T-helper 17 cell (primary cell): ENCODE measurements at places on chromosomes 12 and 14. TPM values are rescaled to one million over a fixed set of nuclear protein-coding genes. Genes with fewer than 3 reads are reported as not detected.
A peak's percentile ranks its signal among the peaks of the same experiment; 100 is the strongest.

ACSM4 gene
- total RNA-seq, result not detected

GRCh38 chr12:3316776-3317480, 174.1 kb upstream of the PRMT8 start:
- no peak for DNase-seq

DNA sequence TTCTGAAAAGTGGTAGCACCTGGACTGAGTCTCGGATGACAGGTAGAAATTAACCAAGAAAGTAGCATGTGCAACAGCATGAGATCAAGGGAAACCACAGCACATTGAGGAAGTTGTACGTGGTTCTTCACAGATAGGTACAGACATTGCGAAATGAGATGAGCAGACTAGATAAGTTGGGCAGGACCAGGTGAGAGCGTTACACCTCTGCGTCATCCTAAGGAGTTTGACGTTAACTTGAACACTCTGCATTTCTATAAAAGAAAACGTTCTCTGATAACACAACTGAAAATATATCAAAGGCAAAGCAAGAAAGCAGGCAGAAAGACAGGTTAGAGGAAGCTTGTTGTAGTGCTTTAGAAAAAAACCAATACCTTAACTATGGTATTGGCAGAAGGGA, 98.5 kb upstream of the RASSF8 start:
- DNase-seq, result no peak

DNA sequence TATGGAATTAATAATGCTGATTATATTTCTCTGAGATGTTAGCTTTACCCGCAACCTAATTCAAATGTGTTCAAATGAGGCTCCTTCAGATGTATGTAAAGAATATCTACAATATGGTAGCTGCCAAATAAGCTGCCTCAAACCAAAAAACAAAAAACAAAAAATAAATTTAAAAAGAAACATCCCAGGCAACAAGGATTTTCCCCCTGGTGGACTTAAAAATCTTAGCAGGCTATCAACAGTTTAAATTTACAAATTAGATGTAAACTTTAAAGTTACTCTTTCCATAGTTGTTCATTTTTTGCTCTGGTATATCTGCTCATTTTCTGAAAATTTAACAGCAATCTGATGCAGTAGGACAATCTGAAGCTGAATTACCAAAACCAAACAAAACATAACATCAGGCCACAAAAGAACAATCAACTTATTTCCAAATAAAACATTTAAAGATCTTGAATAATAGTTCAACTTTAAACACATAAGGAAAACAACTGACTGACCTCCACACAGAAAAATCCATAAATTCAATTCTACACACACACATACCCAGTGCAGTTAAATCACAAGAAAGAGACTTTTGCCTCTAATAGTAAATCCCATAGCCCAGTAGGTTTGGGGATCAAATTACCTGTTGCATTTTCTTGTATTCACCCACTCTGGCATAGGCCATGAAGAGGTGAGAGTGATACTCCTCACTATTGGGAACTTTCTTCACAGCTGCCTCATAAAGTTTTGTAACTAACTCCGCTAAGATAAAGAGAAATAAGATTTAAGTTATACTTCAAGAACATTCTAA, 21.3 kb downstream of the NAA25 start:
- DNase-seq, result no peak

DNA sequence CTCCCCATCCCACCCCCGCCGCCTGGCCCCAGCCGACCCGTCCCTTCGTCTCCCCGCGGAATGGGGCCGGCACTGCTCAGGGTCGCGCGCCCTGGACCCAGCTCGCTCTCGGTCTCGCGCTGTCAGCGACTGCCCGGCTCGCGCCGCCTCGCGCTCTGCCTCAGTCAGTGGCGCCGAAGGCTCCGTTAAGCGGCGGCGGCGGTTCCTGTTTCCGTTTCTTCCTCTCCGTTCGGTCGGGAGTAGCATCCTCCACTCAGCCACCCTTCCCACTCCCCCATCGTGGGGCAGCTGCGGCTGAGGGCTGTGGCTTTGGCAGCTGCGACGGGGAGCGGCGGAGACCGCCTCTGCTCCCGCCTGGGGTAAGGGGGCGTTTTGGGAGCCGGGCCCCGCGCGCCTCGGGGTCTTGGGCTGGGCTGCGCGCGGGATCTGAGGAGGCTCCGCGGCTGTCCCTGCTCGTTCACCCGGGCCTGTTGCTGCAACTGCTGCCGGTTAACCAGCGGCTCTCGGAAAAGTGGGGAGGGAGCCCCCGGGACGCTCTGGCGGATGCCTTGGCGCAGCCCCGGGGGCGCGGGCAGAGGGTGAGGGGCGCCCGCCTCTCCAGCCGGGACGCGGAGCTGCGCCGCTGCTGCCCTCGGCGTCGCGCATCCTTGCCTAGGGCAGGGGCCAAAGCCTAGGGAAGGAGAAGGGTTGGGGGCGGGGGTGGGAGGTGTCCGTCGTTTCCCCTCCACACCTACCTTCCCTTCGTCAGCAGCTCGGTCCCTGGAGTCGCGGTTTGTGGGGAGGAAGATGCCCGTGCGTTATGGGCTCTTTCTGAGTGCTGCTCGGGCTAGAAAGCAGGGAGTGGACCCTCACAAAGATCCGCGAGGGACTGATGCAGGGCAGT, 567 bp downstream of the FUT8 start:
- DNase-seq, result no peak

DNA sequence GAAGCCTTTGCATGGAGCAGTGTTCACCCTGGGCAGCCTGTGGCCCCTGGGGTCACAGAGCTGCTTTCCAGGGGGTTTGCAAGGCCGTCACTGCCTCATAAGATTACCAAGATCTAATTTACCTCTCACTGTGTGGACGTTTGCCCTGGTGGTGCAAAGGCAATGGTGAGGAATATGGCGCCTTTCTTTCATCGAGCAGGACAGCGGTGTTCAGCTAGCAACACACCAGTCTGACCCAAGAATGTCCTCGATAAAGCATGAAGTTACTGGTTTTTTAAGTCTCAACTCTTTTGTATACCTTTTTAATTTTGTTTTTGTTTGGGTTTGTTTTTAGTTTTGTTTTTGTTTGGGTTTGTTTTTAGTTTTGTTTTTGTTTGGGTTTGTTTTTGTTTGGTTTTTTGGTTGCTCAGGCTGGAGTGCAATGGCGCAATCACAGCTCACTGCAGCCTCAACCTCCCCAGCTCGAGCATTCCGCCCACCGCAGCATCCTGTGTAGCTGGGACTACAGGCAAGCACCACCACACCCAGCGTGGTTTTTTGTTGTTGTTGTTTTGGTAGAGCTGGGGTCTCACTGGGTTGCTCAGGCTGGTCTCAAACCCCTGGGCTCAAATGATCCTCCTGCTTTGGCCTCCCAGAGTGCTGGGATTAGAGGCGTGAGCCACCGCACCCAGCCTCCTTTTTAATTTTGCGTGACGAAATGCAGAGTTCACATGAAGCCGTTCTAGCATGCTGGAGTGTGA, 57.9 kb downstream of the PPP2R5C start:
- DNase-seq, result peak; percentile 61

- DNase-seq, result no peak
Measured at GRCh38 chr14:53295985-53296582, 143.0 kb upstream of the DDHD1 start.

- no peak for DNase-seq
Measured at GRCh38 chr12:39145175-39145999, 240.0 kb upstream of the CPNE8 start.

- no peak for DNase-seq
Measured at GRCh38 chr12:130433411-130433810, 95.7 kb downstream of the PIWIL1 start.
